Memory B cell (primary cell): ENCODE measurements at places on chromosomes 16 and 17.

DNA sequence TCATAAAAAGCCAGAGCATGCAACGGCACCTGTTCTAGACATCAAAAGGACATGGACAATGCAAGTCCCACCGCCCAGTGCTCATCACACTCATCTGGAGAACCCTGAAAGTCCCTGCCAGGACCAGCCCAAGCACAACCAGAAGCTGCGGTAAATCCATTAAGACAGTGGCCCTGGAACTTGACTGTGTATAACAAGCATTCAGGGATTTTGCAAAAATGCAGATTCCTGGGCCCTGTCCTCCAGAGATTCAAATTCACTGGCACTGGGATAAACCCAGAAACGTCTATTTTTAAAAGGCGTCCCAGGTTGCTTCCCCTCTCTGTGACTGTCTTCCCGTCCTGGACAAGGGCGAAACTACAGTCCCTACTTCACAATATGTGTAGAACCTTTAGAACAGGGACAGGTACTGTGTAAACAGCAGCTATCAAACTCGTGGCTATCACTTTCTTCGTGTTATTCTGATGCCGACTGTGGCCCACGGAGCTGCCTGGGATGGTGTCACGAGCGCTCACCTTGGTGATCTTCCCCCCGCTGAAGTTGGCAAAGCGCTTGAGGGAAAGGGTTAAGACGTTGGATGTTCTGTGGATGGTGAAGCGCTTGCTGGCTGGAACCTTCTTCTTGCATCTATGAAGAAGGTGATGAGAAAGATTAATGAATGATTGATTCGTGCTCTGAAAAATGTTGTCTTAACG is 22.3 kb downstream of the USP36 start:
- DNase-seq = no peak

- no peak for DNase-seq
Measured at GRCh38 chr17:29042679-29043538, at the start of gene PIPOX. PIPOX (plus strand) TSS chr17:29043141; CDS start chr17:29043226, 85 bp downstream.

GRCh38 chr17:40551879-40552768 is 13.1 kb downstream of the CCR7 start:
- DNase-seq = no peak

DNA sequence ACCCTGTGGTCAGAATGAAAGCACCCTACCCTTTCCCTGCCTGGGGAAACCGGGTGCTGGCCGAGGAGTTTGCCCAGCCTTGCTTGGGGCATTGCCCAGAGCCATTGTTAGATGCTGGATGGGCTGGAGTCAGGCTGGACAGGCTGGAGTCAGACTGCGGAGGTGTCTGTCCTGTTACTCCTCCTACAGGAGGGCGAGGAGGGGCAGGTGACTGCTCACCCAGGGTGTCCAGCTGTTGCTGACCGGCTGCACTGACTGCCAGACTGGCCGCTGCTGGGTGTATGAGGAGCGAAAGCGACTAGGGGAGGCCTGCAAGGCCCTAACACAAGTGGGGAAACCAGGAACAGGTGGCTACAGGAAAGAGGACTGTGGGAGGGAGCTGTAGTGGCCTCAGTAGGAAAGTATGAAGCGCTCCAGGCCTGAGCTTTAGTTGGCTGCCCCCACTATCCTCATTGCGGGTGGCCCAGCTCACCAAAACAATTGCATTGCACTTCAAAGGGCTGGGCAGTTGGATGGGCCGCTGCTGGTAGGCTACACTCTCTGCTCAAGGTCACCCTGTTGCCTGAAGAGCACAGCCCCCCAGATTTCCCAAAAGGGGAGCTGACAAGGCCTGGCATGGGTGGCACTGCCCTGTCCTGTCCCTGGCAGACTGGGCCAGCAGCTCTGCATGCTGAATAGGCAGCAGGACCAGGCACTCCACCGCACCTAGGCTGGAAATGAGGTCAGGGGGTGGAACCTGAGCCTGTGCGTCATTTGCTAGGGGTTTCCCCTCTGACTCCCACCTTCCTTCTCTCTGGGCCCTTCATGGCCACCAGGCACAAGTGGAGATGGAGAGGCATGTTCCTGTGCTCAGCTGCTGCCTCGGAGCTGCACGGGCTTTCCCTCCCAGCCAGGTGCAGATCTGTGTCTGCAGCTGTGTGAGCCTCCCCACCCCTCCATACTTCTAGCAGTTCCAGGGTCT is 18.4 kb downstream of the LDHD start:
- DNase-seq = no peak

DNA sequence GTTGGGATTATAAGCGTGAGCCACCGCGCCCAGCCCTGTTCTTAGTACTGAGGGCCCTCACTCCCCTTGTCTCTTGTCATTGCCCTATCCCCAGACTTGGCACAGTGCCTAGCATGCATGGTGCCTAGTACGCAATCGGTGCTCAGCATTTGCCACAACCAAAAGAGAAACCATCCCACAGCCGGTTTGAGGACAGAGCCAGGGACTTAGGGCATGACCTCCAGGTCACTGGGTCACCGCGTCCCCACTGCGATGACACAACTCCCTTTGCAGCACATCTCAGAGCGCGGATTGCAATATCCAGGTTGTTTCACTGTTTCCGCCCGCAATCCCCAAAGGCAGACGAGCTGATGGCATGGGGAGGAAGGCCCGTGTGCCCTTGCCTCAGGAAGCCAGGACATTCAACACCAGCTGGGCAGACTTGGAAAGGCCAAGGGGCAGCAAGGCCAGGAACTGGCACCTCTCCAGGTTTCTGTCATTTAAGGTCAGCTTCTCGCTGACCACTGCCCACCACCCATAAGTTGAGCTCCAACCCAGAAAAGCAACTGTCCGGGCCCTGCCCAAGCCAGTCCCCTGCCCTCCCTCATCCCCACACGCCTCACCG is 274.5 kb downstream of the MRTFB start:
- no peak for DNase-seq

DNA sequence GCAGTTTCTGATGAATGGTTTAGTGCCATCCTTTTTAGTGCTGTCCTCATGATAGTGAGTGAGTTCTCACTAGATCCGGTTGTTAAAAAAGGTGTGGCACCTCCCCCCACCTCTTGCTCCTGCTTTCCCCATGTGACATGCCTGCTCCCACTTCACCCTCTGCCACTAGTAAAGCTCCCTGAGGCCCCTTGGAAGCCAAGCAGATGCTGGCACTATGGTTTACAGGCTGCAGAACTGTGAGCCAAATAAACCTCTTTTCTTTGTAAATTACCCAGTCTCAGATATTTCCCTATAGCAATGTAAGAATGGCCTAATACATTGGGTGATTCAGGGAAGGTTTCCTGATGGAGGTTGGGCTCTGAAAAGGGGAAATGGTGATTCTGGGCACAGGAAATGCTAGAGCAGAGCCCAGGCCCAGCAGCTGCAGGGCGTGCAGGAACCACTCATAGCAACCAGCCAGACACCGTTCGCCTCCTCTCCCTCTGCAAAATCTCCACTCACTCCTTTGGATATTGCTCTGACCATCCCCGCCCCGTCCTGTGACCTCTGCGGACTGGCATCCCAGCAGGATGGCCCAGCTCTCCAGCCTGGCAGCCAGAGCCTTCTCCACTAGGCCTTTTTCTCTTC is 2.6 kb upstream of the ADORA2B start:
- DNase-seq = no peak

GRCh38 chr17:11205659-11206058 is 35.4 kb upstream of the SHISA6 start:
- DNase-seq = no peak

DNA sequence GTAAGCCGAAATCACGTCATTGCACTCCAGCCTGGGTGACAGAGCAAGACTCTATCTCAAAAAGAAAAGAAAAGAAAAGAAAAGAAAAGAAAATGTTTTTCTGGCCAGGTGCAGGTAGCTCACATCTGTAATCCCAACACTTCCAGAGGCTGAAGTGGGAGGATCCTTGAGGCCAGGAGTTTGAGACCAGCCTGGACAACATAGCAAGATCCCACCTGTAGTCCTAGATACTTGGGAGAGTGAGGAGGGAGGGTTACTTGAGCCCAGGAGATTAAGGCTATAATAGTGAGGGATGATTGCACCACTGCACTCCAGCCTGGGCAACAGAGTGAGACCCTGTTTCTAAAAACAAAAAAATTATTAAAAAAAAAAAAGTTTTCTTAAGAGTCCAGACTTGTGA is 2.5 kb upstream of the ATP5MC1 start:
- DNase-seq = no peak

GRCh38 chr16:4936991-4937781 is at the start of gene PPL:
PPL (minus strand) TSS chr16:4937148; CDS start chr16:4937045, 103 bp downstream.
- DNase-seq = no peak

DNA sequence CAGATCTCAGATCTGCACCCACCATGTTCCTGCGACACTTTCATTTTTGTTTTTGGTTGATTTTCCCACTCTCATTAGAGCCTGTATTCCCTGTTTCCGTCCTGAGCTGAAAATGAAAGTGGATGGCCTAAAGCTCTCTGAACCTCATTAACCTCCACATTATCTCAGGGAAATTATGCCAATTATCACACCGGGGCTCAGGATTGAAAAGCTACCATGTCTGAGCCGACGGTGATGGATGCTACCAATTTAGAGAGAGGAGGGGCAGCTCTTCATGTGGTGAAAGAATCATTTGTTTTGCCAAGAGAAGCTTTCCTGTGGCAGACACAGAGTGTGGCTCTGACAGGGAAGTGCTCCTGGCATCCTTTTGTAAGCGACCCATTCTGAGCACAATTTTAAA is 410.4 kb upstream of the CDH11 start:
- no peak for DNase-seq

DNA sequence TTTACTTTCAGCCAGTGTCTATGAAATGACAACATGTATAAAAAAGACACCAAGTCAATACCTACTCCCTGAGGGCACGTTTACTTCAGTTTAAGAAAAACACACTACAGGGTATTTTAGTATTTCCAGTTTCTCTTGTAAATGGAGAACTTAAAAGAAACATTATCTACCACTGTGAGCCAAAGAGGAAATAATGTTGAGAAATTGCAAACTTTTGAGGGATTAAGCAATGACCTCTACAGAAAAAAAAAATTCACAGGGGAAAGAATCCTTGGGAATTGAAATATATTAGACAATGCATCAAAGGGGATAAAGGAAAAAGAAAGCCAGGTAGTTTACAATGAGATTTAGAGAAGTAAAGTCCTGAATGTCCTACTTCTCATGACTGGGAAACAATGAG is 126.0 kb downstream of the KCNJ2 start:
- no peak for DNase-seq

DNA sequence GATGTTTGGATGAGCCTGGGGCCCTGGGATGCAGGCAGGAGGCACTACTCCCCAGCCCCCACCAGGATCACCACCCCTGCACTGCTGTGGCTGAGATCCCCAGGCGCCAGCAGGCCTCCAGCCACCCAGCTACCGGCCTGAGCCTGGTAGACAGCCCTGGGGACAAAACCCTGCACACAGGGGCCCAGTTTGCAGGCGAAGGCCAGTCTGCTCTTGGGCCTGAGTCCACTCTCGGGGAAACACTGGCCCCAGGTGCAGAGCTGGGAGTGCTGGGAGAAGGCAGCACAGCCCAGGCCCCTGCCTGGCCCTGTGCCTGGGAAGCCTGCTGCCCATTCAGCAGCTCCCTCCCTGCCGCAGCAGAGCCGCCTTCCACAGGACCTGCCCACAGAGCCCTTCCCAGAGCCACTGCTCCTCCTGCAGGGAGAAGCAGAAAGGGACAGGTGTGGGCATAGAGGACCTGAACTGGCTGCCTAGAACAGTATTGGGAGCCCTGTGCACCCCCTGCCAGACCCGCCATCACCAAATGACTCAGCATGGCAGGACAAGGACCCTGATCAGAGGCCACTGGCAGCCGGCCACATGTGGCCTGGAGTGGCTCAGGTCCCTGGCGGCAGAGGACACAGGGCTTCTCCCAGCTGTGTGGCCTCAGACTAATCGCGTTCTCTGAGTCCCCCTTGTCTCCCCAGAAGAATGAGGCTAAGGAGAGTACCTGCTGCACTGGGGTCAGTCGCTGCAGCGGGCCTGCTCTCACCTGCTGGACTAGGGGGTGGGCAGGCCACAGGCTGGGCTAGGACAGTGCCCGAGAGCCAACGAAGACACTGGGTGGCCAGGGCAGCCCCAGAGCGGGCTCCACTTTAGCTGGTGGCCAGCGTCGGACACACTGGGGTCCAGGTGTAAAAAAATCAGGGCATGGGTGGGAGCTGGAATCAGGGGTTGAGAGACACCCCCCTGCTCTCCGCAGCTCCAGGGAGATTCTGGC is 10.7 kb downstream of the MSRB1 start:
- no peak for DNase-seq

GRCh38 chr17:77886387-77886728 is 72.1 kb upstream of the TNRC6C start:
- no peak for DNase-seq

- no peak for DNase-seq
Measured at GRCh38 chr16:84827897-84828296, 8.1 kb downstream of the CRISPLD2 start.

- DNase-seq = no peak
Measured at GRCh38 chr17:12850996-12851395, 61.7 kb downstream of the ARHGAP44 start.

DNA sequence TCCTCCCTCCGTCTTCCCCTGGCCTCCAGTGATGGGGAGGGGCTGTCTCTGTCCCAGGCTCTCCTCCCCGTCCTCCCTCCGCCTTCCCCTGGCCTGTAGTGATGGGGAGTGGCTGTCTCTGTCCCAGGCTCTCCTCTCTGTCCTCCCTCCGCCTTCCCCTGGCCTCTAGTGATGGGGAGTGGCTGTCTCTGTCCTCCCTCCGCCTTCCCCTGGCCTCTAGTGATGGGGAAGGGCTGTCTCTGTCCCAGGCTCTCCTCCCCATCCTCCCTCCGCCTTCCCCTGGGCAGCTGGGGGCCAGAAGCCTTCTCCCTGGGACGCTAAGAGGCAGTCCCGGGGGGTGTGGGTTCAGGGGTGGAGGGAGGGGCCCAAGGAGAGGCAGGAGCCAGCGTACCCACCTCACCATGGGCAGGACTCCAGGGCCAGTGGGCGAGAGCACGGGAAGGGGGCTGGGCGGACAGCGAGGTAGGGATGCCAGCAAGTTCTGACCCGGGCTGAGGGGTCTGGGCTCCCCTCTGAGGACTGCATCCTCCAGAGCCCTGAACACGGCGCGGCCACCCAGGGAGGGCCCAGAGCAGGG is 14.8 kb downstream of the UTS2R start:
- no peak for DNase-seq

DNA sequence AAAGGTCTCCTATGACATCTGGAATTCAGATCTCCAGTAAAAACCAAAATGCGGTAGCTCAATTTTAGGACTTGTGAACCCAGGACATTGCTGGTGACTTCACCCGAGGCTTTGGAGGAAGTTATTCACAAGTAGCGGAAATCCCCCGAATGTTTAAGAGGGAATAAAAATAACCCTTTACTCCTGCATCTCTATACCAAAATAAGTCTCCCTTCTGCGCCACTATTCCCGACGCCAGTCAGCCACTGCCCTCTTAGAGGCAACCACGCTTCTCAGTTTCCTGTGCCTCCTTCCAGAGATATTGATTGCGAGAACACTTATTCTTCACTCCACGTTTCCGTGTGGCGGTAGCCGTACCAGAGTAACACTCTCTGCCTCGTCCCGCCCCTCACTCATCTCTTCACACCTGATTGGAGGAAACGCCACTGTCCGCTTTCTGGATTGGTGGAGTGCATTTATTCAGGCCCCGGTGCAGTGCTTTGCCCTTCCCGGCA is 27.4 kb downstream of the EMP2 start:
- DNase-seq = peak; percentile 67

DNA sequence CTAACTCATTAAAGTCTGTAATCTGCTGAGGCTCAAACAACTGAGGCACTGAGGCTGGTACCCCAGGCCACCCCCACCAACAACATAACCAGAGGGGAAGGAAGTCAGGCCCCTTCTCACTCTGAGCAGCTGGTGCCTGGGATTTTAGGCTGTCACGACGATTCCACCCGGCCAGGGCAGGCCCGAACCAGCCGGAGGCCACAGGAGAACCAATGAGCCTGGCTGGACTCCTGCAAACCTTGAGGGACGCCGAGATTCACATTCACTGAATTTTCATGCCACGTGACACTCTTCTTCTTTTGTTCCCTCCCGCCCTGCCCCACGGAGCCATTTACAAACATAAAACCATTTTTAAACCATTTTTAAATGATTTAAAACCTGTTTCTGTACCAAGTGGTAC is 48.1 kb downstream of the RPH3AL start:
- DNase-seq = no peak
